ENCODE measurements at places on chromosomes 12 and 14.

DNA sequence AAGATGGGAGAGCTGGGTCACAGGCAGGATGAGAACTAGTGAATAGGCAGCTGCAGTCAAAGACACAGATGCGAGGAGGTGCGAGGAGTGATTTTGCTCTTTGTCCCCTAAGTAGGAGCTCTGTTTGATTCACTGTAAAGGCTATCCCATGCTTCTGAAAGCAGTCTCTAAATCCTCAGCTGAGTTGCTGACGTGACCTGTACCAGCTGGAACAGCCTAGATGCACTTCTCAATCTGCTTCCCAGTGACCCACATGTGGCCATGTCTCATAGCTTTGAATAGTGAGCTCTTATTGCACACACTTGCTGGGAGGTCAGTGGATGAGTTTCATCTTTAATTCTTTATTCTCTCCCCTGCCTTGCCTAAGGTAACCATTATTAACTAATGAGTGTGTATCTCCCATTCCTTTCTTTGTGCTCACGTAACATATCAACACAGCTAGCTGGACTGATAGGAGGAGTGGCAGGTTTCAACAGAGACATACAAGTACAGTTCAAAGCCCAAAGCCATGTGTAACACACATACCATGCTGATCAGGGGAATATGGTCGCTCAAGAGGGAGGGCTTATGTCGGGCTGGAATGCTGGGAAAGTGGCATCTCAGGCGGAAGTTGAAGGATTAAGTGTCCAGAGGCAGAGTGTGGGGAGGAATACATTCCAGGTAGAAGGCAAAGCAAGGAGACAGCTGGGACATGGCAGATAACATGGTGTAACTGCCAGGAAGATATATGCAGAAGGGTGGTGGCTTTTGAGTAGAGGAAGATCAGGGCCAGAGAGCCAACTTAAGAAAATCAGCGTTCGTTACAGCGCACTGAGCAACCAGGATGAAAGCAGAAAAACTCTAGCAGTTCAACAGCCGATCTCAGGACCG, 15.4 kb upstream of the YY1 start:
- no peak for DNase-seq

- no peak for DNase-seq
These were observed 10.4 kb downstream of the SLC15A4 start for GRCh38 chr12:128813392-128813791.

GRCh38 chr12:52084491-52085231, 5.2 kb downstream of the SMIM41 start:
- DNase-seq, result no peak

- DNase-seq, result no peak
These were observed 19.2 kb upstream of the TRAF3 start for GRCh38 chr14:102758087-102758486.

- DNase-seq, result no peak
These were observed 13.9 kb downstream of the ARPC3 start for GRCh38 chr12:110436231-110436630.

DNA sequence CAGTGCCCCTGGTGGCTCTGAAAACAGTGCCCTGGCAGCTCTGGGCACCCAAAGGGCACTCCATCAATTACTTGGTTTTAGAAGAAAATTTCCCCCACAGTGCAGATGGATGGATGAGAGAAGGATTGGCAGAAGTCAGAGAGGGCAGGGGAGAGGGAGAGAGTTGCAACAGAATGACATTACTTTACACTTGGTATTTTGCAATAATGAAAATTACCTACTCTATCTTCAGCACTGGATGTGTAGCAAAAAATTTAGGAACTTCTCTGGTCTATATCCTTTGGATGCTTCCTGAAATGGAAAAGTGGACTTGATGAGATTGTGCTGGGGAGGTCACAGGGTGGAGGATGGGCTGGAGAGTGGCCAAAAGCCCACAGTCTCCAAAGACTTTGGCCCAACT, 193.2 kb downstream of the CHST11 start:
- no peak for DNase-seq

- DNase-seq, result no peak
These were observed 1.2 kb upstream of the DDN start for GRCh38 chr12:49000346-49000745.

GRCh38 chr14:95125221-95125620, 32.1 kb downstream of the DICER1 start:
- no peak for DNase-seq

GRCh38 chr12:129081755-129082250, 228.5 kb downstream of the GLT1D1 start:
- no peak for DNase-seq

- DNase-seq, result no peak
These were observed 5.0 kb upstream of the NPAS3 start for GRCh38 chr14:32933629-32934072.

DNA sequence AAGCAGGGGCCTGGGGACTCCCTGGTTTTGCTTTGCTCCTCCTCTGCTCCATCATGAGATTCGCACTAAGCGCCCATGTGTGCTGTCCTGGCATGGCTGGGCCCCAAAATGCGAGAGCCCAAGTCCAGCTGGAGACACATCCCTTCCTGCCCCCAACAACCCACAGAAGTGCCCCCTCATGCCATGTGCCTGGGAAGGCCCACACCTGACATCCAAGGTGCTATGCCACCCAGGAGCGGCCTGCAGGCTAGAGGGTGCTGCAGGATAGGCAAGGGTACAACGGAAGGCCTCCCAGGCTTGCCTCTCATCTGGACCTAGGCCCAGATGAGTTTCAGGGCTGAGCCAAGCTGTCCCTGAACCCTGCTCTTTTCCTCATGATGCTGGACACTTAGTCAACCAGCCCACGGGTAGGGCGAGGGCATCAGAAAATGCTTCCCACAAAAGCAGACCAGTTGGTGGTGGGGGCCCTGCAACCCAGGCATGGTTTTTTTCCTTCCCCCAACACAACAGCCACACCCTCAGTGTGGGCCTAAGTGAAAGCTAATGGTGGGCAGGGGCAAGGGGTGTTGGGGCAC, 13.2 kb upstream of the KRT80 start:
- DNase-seq, result no peak

DNA sequence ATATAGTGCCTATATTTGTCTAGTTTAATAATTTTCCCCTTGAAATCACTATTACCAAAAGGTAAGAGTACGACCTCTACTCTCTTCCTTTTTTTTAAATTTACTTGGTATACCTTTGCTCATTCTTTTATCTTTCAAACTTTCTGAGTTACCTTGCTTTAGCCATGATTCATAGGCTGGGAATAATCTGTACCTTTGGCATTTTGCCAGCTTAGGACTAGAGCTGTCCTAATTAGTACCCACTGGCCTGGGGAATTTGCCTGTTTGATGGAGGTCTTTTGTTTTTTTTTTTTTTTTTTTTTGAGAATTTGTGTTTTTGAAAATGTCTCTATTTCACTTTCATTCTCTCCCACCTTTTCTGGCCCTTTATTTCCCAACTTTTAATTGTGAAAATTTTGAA, 8.7 kb upstream of the SLC4A8 start:
- DNase-seq, result no peak

DNA sequence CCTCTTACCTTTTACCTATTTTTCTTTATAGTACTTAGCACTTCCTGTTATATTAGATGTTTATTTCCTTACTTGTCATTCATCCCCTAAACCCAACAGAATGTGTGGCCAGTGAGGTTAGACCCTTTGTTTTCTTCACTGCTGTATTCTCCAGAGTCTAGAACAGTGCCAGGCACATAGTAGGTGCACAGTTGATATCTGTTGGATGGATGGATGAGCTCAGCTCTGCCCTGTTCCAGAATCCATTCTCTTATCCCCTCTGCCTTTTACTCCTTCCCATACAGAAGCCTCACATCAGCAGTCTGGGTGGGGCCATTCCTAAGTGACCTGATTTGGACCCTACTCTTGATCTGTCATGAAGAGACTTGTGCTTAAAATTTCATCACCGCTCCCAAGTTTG, 94.5 kb upstream of the DACT1 start:
- no peak for DNase-seq

DNA sequence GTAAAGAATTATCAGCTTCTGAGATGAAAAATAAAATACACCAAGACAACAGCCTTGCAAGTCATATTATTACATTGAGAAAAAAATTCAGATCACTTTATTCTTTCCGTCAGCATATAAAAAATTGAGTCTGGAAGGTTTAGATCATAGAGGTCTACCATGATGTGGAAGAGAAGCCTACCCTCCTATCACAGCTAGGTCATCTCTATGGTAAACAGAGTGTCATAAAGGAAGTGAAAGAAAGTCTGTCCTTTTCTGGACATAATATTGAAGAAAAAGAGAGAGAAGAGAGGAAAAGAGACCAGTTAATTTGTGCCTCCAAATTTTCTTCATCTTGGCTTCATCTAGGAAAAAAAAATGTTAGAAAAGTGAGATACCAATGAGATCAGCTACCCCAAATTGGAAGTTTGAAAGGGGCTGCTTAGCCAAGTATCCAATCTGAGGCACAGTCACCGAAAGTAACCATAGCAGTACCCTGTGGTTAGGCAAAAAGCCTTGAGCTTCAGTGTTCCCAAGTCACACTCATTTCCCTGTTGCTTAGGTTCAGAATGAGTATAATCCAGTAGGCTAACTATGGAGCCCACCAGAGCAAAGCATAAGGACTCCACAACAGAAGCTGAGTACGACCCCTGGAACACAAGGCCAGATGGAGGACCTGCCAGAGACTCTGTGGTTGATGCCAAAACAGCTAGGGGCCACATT, 38.1 kb downstream of the DUSP6 start:
- no peak for DNase-seq

GRCh38 chr12:111369496-111370220, 763 bp upstream of the PHETA1 start:
- no peak for DNase-seq

GRCh38 chr12:53427905-53428594, 4.4 kb downstream of the AMHR2 start:
- DNase-seq, result no peak

DNA sequence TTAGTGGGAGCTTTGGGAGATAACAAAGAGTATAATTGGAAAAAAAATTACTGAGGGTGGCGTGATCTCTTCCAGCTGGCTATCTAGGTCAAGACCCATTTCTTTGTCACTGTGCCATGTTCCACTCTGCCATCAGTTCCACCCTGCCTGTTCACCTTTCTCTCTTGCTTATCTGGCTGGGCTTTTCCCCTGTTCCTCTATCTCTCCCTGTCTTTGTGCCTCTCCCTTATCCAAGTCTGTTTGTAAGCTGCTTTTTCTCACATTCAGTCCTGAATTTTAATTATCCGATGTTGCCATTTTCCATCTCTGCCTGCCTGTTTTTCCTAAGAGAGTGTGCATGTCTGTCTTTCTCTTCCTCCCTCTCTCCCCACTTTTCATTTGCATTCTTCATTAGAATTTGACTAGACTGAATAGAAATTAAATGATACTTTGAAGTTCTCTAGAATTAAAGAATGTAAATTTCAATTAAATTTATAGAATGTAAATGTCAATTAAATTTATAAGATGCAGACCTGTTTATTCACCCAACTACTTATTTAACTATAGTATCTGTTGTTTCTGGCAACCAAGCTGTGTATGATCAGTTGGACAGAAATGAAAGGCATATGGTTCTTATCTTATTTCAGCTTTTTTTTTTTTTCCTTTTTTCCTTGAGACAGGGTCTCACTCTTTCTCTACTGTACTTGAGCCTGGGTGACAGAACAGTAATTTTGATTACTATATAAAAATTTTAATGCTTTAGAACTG, 40.9 kb upstream of the A2ML1 start:
- DNase-seq, result no peak

- DNase-seq, result no peak
These were observed 113.7 kb downstream of the RAD51B start for GRCh38 chr14:67933266-67933665.

DNA sequence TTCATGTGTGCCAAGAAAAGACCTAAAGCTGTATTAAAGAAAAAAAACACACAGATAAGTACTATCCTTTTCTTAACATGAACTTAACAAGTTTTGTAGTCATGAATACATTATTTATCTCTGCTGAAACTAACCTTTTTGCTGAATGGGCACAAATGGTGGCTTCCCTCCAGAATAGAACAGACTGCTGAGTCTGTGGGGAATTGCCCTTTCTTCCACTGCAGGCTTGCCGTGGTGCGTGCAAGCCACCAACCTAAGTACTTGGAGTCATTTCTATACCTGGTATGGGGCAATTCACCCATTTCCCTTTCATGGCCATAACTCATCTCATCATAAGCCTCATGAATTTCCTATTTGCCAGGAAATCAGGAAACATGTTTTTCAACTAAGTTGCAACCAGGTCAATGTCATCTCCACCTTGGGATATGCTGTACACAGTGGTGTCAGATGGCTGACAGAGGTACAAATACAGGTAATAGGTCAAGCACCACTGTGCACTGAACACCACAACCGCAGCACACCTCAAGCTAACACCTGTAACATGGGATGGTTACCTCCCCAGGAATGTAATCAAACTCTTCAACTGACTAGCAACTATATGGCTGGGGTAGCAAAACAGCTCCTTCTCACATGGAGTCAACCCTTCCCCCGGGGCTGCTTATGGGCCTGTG, 49.9 kb downstream of the CATSPERB start:
- DNase-seq, result no peak

- no peak for DNase-seq
These were observed 79.3 kb upstream of the TSPAN11 start for GRCh38 chr12:30847259-30847658.

DNA sequence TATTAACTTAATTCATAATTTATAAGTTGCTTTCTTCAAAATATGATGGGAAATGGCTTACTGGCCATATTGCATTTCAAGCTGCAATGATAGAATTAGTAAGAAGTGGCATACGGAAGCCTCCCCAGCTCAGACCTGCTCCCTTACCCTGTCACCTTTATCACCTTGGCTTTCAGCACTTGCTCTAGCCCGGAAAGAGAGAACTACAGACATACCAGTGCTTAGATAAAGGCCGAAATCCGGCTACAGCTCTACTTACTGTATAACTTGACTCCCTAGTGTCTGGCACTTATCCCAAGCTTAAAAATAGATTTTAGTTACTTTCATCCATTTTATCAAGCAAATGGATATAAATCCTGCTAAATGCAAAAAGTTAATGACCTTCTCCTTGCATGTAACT, 42.5 kb downstream of the PKP2 start:
- DNase-seq, result no peak

DNA sequence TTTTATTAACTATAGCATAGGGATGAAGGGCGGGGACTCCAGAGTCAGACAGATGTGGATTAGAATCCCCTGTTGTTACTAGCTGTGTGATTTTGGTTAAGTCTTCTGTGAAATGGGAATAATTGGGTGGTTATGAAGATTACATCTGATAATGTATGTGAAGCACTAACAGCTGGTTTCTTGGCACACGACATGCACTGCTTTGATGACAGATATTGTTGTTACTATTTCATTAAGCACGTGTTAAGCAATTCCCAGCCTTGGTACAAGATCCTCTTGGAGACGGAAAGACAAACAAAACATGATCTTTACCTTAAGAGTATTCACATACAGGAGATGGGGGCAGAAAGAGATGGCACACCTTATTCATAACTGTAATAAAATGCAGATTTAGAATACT, 7.9 kb downstream of the PPFIBP1 start:
- DNase-seq, result no peak

GRCh38 chr12:123976227-123976826, 3.3 kb downstream of the ZNF664 start:
- DNase-seq, result no peak
